ENCODE measurements at places on chromosomes 6 and 20.

DNA sequence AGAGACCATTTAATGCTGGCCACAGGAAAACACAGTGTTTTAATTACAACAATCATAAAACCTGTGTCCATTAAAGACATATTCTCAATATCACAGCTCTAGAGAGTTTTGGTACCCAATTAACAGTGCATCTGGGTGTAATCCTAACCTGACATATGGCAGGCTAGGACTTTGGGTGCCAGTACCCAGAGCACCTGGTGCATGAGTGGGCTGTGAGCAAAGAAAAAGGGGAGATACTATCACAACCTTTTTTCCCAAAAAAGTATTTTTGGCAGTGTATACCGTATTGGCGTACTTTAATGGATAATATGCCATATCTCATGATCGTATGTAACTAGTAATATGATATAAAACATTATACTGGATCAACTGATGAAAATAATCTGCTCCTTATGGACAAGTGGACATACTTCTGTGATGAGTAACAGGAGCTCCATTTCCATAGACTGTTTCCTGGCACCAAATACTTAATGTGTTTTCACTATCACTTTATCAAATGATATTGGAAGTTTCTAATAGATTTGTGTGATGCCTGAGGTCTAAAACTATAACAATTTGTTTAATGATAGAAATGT lies 91.7 kb downstream of the COL19A1 start:
- no peak for DNase-seq

DNA sequence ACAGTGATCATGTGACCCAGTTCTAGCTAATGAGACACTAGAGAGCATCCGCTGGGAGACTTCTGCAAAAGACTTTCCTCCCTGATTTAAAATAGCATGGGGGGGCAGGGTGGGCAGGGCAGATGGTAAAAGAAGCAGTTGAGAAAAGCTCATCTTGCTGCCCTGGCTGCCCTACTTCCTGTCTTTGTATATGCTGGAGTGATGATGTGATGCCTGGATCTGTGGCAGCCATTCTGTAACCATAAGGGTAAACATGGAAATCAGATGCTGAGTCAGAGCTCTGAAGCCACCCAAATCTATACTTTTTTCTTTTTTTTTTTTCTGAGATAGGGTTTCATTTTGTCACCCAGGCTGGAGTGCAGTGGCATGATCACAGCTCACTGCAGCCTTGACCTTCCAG lies 25.4 kb downstream of the ZFP64 start:
- DNase-seq: no peak

GRCh38 chr6:21133901-21134300 lies 459.6 kb upstream of the SOX4 start:
- no peak for DNase-seq

- DNase-seq: no peak
These were observed 33.7 kb upstream of the EPB41L2 start for GRCh38 chr6:131096786-131097185.

GRCh38 chr20:4787820-4788219 lies 66.1 kb downstream of the PRND start:
- DNase-seq: no peak

- no peak for DNase-seq
These were observed 134.3 kb downstream of the MAN1A1 start for GRCh38 chr6:119215309-119215708.

DNA sequence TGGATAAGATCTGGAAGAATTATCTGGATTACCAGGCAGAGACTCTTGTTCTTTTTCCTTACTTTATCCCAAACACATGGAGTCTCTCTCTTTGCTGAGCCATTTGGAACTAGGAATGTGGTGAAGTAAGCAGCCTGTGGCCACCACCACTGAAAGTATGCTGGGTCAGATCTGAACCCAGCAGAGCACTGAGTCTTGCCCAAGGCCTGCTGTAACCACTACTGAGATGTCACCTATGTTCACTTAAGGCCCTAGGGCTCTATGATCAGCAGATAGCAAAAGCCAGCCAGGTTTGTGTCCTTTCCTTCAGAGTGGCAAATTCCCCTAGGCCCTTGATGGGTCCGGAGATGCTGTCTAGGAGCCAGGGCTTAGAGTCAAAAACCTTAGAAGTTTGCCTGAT lies 103.3 kb upstream of the PLN start:
- DNase-seq: no peak

- no peak for DNase-seq
These were observed 14.7 kb upstream of the KCNG1 start for GRCh38 chr20:51037532-51038115.

GRCh38 chr20:19426356-19426755 lies 213.9 kb downstream of the SLC24A3 start:
- DNase-seq: no peak

DNA sequence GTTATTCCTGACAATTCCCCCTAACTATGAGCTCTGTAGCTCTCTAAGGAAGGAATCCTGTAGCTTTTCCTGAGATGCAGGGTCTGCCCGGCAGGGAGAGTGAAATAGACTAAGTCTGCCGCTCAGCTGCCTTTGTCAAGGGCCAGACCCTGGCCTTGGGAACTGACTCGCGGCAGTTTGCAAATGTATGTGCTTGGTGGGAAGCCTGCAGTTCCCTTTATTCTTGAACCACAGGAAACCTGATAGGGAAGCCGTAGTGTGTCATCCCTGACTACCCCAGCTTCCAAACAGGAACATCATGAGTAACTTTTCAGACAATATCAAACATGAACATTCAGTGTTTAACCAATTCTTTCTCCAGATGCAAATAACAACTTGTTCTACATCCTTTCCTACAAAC lies 78.7 kb upstream of the IFNGR1 start:
- no peak for DNase-seq
